ENCODE measurements at places on chromosomes 16 and 17.

DNA sequence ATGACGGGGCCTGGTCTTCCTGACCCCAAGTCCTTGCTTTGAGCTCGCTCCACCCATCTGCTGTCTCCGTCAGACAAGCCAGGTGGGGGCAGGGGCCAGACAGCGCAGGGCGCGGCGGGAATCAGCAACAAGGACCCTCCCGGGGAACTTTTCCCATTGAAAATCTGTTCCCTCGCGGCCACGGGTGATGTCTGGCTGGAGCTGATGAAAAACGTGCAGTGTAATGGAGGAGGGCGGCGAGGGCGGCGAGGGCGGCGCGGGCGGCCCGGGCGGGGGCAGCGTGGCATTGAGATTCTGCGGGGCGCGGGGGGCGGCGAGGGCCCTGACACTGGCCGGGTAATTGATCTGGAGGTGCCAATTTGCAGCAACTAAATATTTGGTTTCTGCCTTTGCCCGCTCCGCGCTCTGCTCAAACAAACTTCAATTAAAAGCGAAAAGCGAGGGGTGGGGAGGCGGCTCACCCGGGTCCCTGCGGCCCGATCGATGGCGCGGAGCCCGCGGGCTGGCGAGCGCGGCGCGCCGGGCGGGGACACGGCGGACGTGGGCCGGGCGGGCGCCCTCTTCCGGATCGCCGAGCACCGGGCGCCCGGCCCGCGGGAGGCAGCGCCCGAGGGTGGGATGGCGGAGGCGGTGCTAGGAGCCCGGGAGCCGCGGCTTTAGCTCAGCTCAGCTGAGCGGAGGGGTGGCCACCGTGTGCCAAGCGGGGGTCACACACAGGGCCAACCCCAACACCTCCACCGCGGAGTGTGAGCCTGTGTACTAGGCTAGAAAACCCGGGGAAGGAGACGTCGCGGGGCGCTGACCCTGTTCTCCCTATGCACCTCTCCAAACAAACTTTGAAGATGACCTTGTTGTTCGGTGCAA, 32.4 kb downstream of the DCAKD start:
- DNase-seq = peak; percentile 67

GRCh38 chr17:29586676-29587469, 2.6 kb downstream of the GIT1 start:
- DNase-seq = no peak

- DNase-seq = no peak
Measured at GRCh38 chr17:5128905-5129535, 13.2 kb downstream of the USP6 start.

DNA sequence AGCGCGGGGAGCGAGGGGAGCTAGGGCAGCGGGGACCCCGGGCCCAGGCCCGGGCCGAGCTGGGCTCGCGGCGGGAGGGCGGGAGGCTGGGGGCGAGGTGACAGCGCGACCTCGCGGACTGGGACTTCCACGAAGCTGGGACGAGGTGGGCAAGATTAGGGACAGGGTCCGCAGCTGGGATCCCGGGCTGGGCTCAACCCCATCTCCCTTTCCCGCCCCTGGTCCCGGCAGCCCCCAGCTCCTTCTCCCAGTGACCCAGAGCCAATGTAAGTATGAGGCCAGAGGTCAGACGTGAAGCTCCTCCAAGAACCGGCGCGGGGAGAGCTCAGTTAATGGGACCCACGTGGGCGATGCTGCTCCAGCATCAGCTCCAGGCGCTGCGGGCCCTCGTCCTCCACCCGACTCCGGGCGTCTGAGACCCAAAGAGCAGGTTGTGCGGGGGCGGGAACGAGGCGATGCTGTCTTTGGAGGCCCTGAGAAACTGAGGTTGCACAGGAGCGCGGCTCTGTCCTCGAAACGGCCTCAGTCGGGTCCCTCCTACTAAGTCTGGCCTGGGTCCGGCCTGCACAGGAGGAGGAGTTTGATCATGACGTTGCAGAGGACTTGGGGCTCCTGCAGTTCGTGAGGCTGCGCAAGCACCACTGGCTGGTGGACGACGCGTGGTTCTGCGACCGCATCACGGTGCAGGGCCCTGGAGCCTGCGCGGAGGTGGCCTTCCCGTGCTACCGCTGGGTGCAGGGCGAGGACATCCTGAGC, 585 bp downstream of the ALOX12 start:
- no peak for DNase-seq

DNA sequence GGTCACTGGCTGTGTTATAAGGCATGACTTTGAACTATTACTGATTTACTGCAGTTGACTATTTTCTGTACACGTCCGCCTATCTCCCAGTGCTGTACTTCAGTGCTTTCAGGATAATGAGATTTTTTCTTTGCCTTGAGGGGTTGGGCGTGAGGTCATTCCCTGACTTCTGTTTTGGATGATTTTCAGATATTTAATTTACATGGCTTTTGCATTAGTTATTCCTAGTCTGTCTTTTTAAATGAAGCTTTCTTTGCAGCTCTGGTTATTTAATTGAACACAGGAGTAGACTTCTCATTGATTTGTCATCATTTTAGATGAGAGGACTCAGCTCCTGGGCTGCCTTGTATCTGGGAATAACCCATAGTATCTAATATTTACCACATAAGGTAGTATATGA, 23.7 kb downstream of the WIPF2 start:
- no peak for DNase-seq

DNA sequence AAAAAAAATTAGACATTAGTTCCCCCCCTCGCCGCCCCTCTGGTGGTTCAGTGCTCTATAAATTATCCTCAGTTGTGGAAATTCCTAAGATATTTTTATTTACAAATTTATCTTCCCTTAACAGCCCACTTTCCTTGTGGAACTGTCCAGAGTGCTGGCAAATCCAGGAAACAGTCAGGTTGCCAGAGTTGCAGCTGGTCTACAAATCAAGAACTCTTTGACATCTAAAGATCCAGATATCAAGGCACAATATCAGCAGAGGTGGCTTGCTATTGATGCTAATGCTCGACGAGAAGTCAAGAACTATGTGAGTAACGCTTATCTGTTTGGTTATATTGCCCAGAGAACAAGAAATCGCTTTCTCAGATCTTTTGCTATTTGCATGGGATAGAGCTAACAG, 2.9 kb downstream of the KPNB1 start:
- no peak for DNase-seq

- no peak for DNase-seq
Measured at GRCh38 chr17:70521821-70522256, 352.5 kb downstream of the KCNJ2 start.

- no peak for DNase-seq
Measured at GRCh38 chr17:57572062-57572461, 173.0 kb downstream of the CCDC182 start.

DNA sequence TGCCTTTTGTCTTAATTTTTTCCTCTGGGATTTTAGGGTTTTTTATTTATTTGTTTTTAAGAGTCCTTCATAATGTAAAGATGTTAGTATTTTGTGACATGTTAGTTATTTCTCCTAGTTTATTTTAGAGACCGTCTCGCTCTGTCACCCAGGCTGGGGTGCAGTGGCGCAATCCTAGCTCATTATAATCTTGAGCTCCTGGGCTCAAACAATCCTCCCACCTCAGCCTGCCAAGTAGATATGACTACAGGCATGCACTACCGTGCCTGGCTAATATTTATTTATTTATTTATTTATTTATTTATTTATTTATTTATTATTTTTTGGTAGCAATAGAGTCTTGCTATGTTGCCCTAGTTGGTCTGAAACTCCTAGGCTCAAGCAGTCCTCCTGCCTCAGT, 37.4 kb upstream of the ARHGAP17 start:
- no peak for DNase-seq

DNA sequence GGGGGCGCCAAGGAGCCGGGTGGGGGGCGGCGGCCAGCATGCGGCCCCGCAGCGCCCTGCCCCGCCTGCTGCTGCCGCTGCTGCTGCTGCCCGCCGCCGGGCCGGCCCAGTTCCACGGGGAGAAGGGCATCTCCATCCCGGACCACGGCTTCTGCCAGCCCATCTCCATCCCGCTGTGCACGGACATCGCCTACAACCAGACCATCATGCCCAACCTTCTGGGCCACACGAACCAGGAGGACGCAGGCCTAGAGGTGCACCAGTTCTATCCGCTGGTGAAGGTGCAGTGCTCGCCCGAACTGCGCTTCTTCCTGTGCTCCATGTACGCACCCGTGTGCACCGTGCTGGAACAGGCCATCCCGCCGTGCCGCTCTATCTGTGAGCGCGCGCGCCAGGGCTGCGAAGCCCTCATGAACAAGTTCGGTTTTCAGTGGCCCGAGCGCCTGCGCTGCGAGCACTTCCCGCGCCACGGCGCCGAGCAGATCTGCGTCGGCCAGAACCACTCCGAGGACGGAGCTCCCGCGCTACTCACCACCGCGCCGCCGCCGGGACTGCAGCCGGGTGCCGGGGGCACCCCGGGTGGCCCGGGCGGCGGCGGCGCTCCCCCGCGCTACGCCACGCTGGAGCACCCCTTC, 484 bp downstream of the FZD2 start:
- no peak for DNase-seq

DNA sequence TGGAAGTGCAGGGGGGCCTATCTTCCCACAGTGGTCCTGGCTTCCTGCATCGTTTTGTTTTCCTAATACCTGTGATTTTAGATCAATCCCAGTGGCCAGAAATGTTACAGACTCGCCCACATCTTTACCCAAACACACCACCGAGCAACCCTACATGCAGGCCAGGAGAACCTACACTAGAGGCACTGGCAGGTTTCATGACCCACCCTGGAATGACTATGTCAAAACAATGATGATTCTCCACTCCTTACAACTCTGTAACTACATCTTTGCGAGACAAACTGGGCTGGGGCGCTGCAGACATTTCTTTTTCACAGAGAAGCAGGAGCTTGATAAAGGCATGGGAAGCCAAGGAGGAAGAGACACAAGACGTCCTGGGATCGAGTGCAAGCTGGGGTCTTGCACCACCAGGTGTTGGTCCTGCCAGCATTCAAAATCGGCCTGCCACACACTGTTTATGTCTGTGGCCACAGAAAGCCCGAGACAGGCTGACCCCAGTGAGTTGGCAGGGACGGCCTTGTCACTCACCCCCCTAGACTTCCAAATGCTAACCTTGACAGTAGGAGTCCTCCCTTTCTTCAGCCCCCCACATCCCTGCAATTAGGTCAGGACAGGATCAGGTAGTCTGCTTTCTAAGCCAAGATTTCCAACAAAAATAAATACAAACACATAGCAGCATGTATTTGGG, 32.5 kb downstream of the UBE2O start:
- DNase-seq = no peak

DNA sequence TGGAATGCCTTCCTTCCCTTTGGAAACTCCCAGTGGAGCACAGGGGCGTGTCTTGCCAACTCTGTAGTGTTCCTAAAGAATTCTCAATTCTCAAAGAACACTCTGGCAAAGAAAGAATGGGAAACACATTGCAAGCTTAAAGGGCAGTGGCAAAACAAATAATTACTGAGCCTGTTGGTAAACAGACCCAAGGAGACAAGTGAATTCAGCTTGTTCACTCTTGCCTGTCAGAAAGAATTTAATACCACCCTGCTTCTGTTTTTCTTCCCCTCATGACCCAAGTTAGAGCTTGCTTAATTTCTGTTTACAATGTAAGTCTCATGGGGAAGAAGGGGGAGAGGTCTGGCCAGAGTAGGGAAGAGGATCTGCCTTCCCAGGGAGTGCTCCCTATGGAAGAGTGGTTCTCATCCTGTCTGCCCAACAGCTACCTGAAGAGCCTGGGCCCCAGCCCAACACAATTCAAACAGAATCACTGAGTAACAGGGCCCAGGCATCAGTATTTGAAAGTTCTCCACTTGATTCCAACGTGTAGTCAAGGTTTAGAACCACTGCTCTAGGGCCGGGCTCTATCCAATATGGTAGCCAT, 386.0 kb downstream of the SLC39A11 start:
- DNase-seq = no peak

GRCh38 chr16:84603140-84603816, 14.6 kb downstream of the COTL1 start:
- no peak for DNase-seq

Data from GM10248 (cell line).